ENCODE measurements at places on chromosomes 4 and X.

- DNase-seq = no peak
Measured at GRCh38 chr4:71584585-71584984, 199.3 kb downstream of the GC start.

GRCh38 chr4:101655857-101656256, 134.7 kb upstream of the BANK1 start:
- DNase-seq = no peak

- no peak for DNase-seq
Measured at GRCh38 chr4:119232286-119232685, 19.8 kb downstream of the USP53 start.

- DNase-seq = no peak
Measured at GRCh38 chr4:124183926-124184325, 528.6 kb downstream of the ANKRD50 start.

GRCh38 chr4:28842271-28842670, 1877.9 kb upstream of the PCDH7 start:
- DNase-seq = no peak

DNA sequence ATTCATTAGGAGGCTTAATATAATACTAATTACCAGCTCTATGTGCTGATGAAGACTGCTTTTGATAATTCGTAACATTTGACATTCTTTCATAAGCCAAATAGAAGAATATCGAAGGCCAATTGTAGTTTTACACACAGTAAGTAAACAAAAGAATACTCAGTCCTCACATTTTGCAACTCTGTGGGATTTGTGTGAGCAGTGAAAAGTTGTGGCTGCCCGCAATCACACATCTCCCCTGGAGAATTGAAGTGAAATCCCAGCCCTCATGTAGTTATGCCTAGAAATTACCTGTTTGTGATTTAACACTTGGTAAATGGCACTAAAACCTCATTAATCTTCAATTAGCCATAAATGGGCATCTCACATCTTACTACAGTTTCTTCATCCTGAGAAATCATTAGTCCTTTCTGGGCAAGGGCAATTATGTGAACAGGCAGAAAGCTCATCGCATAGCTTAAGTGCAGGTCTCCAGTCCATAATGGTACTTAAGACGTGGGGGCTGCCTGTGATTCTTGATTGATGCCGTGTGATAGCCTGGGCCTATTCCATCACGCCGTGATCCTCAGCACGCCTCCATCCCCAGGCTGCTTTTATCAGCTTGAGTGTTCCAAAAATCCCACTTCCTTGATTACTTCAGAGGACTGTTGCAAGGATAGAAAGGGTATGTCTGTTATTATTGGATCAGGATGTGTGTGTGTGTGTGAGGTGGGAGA, 97.9 kb upstream of the METTL14 start:
- no peak for DNase-seq

- DNase-seq = no peak
Measured at GRCh38 chrX:108332281-108332680, 105.9 kb downstream of the COL4A6 start.

- DNase-seq = no peak
Measured at GRCh38 chrX:39008549-39008948, 207.3 kb downstream of the MID1IP1 start.

DNA sequence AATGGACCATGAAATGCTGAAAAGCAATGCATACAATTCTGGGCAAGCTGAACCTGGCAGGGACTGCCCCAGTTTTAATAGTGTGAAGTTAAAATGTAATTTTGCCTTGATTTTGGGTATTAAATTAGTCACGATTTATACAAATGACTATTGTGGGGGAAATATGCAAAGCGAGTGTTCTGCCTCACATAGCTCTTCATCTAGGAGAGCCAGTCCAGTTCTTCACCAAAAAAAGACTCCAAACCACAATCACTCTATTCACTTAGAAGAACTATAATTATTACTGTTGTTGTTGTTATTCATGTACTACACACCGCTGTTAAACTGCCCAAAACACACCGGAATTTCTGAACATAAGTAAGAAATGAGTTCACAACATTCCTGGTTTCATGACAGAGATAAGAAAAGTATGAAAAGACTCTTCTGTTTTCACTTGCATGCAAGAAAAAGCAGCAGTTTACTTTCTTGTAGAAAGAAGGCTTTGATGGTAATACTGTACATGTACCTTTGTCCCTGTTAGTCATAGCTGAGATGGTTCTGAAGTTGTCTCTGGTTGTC, 101.9 kb downstream of the QRFPR start:
- DNase-seq = no peak

- no peak for DNase-seq
Measured at GRCh38 chr4:128835498-128836222, 26.2 kb downstream of the JADE1 start.

DNA sequence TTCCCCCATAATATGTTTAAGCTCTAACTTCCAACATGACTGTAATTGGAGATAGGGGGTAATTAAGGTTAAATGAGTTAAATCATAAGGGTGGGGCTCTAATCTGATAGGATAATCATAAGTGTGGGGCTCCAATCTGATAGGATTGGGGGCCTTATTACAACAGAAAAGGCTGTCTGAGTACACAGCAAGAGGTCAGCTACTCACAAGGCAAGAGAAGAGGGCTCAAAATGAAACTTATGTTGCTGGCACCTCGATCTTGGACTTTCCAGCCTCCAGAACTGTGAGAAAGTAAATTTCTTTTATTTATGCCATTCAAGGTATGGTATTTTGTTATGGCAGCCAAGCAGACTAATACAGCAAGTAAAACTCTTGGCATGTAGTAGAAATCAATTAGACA, 16.4 kb downstream of the SH2D1A start:
- DNase-seq = no peak

DNA sequence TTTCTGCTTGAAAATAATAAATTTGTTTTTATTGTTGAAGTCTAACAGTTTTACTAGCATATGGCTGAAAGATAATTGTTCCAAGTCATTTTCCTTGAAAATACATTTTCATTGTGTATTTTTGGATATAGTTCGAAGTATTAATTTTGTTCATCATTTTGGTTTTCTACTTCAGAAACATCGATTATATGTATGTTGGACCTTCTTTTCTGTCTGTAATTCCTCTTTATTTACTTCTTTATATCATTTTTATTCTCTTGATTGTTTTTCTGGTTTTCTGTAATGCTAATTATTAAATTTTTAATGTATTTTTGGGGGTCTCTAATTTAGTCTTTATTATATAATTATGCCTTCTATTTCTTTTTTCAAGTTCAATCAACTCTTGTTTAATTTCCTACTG, 407.1 kb upstream of the FRG1 start:
- no peak for DNase-seq

- DNase-seq = no peak
Measured at GRCh38 chr4:177161781-177162180, 147.9 kb upstream of the NEIL3 start.

GRCh38 chr4:154082760-154083535, 294.1 kb upstream of the SFRP2 start:
- no peak for DNase-seq

DNA sequence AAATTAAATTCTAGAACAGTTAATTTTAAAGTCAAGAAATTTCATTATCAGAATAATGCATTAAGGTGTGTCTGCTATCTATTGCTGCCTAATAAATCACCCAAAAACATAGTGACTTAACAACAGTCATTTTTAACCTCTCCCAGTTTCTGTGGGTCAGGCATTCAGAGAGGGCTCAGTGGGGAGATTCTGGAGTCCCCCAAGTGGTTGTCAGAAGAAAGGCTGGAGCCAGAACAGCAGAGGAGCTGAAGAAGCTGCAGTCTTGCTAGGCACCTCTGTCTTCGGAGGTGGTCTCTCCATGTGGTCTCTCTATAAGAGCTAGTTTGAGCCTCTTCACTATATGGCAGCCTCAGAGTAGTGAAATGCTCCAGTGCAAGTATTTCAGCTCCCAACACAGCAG, 9.3 kb upstream of the HOPX start:
- DNase-seq = no peak

DNA sequence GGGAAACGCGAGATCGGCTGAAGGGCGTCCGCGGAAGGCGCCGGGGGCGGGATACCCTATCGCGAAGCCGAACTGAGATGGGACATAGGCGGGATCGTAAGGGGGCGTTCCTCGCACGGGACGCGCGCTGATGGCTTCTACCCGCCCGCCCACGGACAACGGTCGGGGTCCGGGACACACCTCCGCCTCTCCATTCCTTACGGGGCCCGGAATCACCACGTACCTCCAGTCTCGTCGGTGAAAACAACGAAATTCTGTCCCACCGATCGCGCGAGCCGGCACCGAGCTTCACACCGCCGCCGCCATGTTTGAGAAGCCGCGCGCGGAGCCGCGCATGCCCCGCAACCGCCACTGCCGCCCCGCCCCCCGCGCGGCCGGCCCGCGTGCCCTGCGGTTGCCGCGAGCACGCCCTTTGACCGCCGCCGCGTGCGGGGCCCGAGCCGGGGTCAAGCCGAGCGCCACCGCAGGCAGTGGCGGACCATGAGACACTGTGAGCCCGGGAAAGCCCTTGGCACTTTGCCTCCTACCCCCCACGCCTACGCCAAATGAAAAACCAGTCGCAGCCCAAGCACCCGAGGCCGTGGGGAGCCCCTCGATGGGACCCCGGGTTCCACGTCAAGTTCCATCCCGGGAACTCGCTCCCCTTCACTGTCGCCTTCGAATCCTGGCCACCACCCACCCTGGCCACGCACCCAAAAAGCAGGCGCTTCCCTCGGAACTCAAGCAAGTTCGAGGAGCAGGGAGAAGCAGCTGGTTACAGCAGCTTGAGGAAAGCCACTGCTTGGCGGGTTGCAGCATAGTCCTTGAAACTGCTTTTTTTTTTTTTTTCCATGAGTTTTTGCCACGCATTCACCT, at the start of gene SCML2:
SCML2 (minus strand) TSS at position 320 of the 855 bp plus-strand sequence. CDS start 20,617 bp downstream, outside the sequence.
- no peak for DNase-seq

DNA sequence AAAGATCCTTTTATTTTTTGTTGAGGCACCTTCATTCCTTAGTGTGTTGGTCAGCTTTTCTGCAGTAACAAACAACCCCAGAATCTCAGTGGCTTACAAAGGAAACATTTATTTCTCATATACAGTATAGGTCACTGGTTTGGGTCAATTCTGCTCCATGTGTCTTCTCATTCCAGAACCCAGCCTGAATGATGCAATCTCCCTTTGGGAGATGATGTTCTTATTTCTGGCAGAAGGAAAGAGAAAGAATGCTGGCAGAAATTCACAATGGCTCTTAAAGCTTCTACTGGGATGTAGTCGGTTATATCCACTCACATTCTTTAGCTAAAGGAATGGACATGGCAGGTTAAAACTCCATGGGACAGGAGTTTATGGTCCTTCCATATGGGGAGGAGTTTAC, 42.3 kb downstream of the IDS start:
- no peak for DNase-seq

- no peak for DNase-seq
Measured at GRCh38 chr4:26885912-26886274, 25.3 kb downstream of the STIM2 start.

GRCh38 chr4:39452153-39452859, 6.4 kb downstream of the RPL9 start:
- no peak for DNase-seq
